Metanephros (tissue), 2 donors: ENCODE measurements at places on chromosomes 11 and 22. TPM values are rescaled to one million over a fixed set of nuclear protein-coding genes. Genes with fewer than 3 reads are reported as not detected.

GLB1L2 gene
- 9.2 TPM for total RNA-seq

NXPE4 gene
- total RNA-seq = not detected

PHOX2A gene
- total RNA-seq = not detected

KREMEN1 gene
- 41.0 TPM for total RNA-seq

WNT7B gene
- 16.3 TPM for total RNA-seq

KCTD17 gene
- 23.3 TPM for total RNA-seq

CRYBB3 gene
- total RNA-seq = not detected

DEPDC7 gene
- total RNA-seq = 3.9 TPM

BARX2 gene
- 0.12 TPM for total RNA-seq

AIFM3 gene
- total RNA-seq = 0.99 TPM

DERL3 gene
- 2.9 TPM for total RNA-seq

TBX10 gene
- not detected for total RNA-seq

MACROD1 gene
- total RNA-seq = 36.0 TPM

SORL1 gene
- 67.6 TPM for total RNA-seq

RFPL3 gene
- total RNA-seq = not detected

IGLL1 gene
- 3.7 TPM for total RNA-seq

ZBTB16 gene
- 31.9 TPM for total RNA-seq

MOV10L1 gene
- 0.99 TPM for total RNA-seq

KRTAP5-3 gene
- not detected for total RNA-seq

TUBA8 gene
- total RNA-seq = 8.2 TPM

TMEM132A gene
- total RNA-seq = 55.6 TPM

C11orf52 gene
- total RNA-seq = 8.2 TPM

HTR3A gene
- 0.18 TPM for total RNA-seq

FGF19 gene
- total RNA-seq = 0.70 TPM

SLC22A12 gene
- total RNA-seq = 4.6 TPM

RPS13 gene
- 867 TPM for total RNA-seq

GGTLC2 gene
- 0.29 TPM for total RNA-seq

OOSP1 gene
- not detected for total RNA-seq

NOX4 gene
- total RNA-seq = 42.1 TPM

CREB3L1 gene
- 11.7 TPM for total RNA-seq

CCDC188 gene
- 0.35 TPM for total RNA-seq

MMP8 gene
- total RNA-seq = 2.8 TPM

LINC01488 gene
- total RNA-seq = not detected

C22orf31 gene
- 0.64 TPM for total RNA-seq

MAPK8IP1 gene
- 11.3 TPM for total RNA-seq

OR52H1 gene
- 2.3 TPM for total RNA-seq

SLC15A3 gene
- total RNA-seq = 21.6 TPM

BATF2 gene
- 2.4 TPM for total RNA-seq

SLC1A2 gene
- total RNA-seq = 0.88 TPM

PDGFD gene
- 24.3 TPM for total RNA-seq

YAP1 gene
- 166 TPM for total RNA-seq

PHF21B gene
- total RNA-seq = 4.6 TPM

RIMBP3C gene
- total RNA-seq = 0.82 TPM

AGBL2 gene
- total RNA-seq = 4.4 TPM

LAYN gene
- total RNA-seq = 7.9 TPM

OR5AK2 gene
- total RNA-seq = not detected
